ENCODE measurements at places on chromosomes 13 and 19.

DNA sequence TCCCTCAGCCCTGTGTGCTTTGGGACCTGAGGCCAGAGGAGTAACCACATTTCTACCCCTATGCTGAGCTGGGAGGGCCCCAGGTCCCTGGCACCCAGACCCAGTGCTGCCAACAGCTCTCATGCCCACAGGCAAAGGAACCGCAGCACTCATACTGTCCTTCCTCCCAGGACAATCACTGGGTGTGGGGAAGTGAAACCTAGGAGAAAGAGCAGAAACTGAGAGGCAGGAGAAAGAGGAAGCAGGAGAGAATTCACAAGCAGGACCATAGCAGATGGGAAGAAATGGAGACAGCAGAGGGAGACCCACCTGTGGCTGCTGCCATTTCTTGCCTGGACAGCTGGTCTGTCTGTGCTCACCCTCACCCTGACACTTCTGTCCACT, 18.9 kb downstream of the CCDC97 start:
- no peak for DNase-seq

GRCh38 chr13:39765801-39766463, 110.5 kb downstream of the COG6 start:
- no peak for DNase-seq

DNA sequence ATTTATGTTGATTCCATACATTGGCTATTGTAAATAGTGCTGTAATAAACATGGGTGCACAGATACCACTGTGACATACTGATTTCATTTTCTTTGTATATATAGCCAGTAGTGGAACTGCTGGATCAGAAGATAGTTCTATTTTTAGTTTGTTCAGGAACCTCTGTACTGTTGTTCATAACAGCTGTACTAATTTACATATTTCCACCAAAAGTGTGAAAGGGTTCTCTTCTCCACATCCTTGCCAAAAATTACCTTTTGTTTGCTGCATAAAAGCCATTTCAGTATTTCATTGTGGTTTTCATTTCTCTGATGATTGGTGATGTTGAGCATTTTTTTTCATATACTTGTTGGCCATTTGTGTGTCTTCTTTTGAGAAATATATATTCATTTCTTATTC, 1962.1 kb downstream of the PCDH9 start:
- DNase-seq = no peak

- no peak for DNase-seq
These were observed 380.6 kb downstream of the LIG4 start for GRCh38 chr13:107834717-107835116.

DNA sequence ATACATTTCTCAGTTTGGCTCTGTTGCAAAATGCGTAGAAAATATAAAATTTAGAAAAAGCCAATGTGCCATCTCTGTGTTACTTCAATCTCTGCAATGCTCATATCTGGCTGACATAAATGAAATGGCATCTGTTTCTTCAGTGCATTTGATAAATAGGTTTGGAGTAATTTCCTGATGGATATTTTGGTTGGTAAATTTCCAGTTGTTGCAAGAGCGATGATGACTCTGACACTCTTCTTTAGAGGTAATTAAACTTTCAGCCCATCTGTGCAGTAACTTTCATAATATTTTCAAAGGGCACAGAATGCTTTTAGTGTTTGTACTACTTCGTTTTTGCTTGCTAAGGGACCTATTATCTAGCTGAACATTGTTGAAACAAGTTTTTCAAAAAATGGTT, 1286.4 kb downstream of the PCDH9 start:
- no peak for DNase-seq

GRCh38 chr13:110130431-110130830, 176.5 kb downstream of the COL4A1 start:
- no peak for DNase-seq

- DNase-seq = no peak
These were observed 36.4 kb downstream of the CCL25 start for GRCh38 chr19:8088752-8089663.

DNA sequence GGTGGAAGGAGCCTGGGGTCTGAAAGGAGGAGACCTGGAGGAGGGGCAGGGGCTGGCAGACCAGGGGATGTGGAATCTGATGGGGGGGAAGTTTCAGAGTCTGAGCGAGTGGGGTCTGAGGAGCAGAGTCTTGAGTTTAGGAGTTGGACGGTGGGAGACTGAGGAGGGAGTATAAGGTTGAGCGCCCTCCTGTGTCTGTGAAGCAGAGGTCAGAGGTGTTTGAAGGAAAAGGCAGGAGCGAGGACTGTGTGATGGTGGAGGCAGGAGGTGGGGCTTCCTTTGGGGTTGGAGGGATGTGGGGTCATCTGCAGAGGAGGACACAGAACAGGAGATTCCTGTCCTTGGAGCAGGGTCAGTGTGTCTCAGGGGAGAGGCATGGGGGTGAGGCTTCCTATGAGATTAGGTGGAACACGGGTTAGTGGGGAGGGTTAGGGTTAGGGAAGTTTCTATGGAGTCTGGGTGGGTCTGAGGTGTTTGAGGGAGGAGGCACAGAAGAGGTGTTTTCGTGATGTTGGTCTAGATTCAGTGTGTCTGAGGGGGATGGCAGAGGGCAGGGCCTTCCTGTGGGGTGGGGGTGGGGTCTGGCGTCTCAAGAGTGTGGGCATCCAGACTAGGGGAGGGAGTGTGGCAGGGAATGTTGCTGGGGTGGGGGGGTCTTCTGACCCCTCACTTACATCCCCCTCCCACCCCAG, 8.3 kb downstream of the RYR1 start:
- no peak for DNase-seq

DNA sequence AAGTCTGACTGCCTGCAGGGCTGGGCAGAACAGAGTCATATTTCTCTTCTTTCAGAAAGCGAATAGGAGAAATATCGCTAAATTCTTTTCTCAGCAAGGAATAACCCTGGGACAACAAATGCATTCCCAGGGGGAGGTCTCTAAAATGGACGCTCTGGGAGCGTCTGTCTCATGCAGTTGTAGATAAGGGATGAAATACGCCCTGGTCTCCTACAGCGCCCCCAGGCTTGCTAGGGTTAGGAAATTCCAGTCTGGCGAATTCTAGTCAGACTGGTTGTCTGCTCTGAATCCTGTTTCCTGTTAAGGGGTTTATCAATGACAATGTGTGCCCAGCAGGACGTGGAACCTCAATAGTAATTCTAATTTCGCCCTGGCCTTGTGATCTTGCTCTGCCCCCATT, 1214.1 kb downstream of the DIAPH3 start:
- no peak for DNase-seq

DNA sequence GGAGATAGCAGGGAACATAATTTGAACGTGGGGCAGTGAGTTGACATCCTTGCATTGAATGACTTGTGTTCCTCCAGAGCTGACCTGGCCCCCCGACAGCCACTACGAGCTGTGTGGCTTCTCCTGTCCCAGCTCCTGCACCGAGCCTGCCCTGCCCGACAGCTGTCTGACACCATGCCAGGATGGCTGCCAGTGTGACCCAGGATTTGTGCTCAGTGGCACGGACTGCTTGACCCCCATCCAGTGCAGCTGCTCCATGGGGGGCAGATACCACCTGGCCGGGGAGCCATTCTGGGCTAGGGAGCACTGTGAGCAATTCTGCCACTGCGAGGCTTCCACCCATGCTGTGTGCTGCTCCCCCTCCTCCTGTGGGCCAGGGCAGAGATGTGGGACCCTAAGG, 29.2 kb upstream of the FXYD3 start:
- no peak for DNase-seq

GRCh38 chr19:7676376-7676775, 514 bp upstream of the MCEMP1 start:
- DNase-seq = no peak

DNA sequence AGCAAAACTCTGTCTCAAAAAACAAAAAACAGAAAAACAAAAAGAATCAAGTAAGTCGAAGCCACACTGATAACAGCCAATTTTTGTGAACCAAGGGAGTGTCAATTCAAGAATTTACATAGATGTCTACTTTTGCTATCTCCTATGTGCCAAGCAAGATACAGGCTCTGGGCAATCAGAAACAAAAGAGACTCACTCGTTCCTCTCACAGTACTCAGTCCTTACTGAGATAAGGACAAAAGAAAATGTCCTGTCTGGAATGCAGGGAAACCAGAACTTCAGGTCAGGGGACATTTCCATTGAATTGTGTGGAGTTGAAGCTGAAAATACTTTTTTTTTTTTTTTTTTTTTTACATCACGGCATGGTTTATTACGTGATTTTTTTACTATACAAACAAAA, 53.0 kb downstream of the NLRP12 start:
- no peak for DNase-seq

DNA sequence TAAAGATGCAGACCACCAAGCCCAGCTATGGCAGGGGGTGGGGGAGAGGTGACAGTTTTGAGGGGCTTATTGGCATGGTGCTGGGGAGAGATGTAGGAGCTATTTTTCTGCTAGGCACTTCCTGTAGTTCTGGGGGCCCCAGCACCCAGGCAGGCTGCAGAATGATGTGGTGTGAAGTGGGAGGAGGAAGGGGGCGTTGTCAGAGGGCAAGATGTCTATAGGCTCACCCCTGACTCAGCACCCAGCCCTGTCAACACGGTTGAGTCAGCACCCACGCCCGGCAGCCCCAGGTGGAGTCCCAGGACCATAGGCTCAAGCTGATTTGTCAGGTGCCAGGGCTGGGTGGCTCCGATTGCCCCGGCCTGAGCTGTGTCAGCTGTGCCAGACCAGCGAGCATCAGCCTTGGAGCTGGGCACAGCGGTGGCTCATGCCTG, 5.8 kb downstream of the KLF2 start:
- peak; percentile 94 for DNase-seq

DNA sequence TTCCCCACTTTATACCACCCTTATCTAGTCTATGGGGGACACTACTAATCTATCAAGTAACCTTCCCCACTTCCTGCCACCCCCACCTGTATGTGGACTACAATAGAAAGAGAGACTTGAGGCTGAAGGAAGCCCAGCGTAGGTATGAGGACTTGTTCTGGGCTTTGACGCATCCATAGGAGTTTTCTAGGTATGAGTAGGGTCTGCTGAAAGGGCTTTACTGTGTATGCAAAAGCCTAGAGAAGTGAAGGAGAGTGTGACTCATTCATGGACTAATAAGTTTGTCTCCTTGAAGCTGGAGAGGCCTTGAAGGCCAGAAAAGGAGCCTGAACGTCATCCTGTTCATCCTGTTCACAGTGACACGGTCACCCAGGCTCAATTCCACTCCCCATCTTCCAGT, 21.8 kb downstream of the TINCR start:
- DNase-seq = no peak

DNA sequence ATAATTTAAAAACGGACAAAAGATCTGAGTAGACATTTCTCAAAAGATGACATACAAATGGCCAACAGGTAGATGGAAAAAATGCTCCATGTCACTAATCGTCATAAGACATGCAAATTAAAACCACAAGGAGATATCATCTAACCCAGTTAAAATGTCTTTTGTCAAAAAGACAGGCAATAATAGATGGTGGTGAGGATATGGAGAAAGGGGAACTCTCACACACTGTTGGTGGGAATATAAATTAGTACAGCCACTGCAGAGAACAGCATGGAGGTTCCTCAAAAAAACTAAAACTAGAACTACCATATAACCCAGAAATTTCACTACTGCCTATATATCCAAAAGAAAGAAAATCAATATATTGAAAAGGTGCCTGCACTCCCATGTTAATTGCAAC, 37.9 kb downstream of the OR10H4 start:
- no peak for DNase-seq

GRCh38 chr13:49386664-49387063, 57.2 kb downstream of the CAB39L start:
- DNase-seq = no peak

DNA sequence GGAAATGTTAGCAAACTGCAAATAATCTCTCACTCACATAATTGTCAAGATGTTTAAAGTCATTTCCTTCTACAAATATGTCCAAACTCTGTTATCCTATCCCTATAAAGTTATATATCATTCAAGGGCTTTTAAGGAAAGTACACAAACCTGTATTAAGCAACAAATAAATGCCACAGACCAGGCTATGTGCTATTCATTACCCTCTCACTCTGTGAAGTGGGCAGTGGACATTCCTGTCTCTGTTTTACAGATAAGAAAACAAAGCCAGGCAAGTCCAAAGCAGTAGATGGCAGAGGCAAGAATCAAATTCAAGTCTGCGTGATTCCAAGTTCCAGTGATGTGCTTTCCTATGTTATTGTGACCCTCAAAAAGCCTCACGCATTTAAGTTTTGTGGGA, 140.6 kb downstream of the LHFPL6 start:
- DNase-seq = no peak

- DNase-seq = peak; percentile 90
These were observed 8.7 kb upstream of the KLF2 start for GRCh38 chr19:16315825-16316505.

DNA sequence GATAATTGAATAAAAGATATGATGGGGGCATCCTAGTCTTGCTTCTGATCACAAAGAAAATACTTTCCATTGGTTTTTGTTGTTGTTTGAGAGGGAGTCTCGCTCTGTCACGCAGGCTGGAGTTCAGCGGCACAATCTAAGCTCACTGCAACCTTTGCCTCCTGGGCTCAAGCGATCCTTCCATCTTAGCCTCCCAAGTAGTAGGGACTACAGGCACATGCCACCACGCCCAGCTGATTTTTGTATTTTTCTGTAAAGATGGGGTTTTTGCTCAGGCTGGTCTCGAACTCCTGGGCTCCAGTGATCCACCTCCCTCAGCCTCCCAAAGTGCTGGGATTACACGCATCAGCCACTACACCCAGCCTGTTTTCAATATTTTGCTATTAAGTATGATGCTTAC, 17.1 kb upstream of the PSMC4 start:
- no peak for DNase-seq

DNA sequence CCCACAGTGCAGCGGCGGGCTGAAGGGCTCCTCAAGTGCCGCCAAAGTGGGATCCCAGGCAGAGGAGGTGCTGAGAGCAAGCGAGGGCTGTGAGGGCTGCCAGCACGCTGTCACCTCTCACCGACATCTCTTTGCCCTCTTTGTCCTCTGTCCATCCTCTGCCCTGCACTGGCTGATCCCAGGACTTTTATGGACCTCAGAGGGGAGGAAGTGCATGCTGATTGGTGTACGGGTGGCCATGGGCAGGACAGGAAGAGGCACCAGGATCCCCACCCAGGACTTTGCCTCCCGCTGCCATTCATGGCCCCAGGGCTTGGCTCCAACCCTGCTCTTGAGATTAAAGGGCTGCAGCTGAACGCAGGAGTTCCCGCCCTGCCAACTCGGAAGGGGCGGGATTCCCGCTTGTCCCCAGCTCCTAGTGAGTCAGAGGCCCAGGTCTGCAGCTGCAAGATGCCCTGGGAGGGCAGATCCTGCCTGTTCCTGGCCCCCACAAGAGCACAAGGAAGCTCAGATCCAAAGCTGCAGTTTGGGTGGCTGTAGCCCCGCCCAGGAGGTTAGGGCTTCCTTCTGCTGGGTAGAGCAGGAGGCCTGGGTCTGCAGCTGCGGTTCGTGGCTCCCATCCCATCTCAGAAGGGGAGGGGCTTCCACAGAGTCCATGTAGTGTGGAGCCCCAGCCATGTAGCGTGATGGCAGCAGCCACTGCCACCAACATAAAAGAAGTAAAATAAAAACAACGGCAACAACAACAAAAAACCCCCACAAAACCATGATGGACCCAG, 1716.7 kb downstream of the SLITRK1 start:
- no peak for DNase-seq

DNA sequence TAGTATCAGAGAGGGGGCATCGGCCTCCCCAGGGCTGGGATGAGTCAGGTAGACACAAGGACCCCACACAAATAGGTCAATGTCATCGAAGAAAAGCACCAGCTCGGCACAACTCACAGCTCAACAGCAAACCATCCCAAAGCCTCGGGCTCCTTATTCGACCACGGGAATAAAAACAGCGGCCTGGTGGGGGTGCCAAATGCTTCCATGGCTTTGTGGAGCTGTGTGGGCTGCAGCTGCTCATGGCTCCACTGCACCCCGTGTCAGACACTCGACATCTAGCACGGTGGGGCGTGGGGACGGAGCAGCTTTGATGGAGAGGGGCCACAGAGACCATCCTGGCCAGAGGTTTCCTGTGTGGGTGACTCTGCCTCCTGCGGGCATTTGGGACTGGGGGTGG, 212.5 kb upstream of the SOX1 start:
- DNase-seq = no peak
